ENCODE measurements at places on chromosomes 2 and 18.

DNA sequence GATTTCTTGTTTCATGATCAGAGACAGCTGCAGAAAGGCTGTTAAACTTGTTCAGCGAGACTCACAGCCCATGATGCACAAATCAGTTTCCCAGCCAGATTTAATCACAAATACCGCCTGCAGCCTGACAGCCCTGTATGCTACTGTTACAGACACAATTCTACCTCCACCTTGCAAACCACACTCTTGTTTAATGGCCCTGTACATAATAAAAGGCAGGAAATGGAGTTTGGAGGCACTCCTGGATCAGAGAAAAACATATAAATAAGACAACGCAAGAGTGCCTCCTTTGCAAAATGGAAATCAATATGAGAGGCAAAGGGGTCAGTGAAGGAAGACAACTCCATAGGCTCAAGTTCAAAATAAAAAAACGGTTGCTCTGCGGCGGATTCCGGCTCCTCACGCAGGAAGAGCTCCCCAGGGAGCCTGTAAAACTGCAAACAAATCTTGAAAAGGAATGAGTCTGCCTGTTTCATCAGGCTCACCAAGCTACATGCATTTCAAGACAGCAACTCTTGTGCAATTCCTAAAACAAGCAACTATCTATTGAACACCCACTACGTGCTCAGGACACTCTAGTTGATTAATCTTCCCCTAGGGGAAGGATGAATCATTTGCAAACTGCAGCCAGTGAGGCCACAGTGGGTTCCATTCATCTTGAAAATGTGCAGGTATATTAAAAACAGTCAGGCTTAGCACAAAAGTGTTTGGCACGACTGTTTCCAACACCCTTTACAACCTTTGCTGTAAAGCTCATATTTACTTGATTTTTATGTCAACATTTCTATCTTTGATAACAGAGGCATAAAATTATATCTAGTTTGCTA, 37.5 kb downstream of the TBC1D8 start:
- no peak for DNase-seq

DNA sequence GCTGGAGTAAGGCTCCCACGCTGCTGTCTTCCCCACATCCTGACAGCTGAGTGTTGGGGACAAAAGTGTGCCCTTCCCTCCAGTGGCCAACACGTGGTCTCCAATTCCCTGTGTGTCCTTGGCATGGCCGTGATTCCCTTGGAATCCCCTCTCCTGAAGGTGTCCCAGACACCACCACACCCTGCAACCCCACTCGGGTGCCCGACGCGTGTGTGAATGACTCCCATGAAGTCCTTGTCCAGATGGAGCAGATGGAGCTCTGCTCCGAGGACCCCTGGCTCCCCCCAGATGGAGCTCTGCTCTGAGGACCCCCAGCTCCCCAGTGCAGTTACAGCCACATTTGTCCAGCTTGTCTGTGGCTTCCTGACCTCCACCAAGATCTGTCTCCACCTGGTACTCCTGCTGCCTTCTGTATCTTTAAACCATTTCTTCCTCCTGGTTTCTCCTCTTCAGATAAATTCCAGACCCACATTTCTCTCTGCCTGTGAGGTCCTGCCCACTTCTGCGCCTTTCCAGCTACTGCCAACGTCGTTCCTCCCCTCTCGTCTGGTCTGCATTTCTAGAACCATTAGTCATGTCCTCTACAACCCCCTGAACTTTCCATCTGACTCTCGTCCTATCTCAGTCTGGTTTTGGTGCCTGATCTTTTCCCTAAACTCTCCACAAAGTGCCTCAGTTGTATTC, 86.8 kb upstream of the PXDN start:
- no peak for DNase-seq

GRCh38 chr18:46675112-46675511, 18.1 kb upstream of the LOXHD1 start:
- no peak for DNase-seq

DNA sequence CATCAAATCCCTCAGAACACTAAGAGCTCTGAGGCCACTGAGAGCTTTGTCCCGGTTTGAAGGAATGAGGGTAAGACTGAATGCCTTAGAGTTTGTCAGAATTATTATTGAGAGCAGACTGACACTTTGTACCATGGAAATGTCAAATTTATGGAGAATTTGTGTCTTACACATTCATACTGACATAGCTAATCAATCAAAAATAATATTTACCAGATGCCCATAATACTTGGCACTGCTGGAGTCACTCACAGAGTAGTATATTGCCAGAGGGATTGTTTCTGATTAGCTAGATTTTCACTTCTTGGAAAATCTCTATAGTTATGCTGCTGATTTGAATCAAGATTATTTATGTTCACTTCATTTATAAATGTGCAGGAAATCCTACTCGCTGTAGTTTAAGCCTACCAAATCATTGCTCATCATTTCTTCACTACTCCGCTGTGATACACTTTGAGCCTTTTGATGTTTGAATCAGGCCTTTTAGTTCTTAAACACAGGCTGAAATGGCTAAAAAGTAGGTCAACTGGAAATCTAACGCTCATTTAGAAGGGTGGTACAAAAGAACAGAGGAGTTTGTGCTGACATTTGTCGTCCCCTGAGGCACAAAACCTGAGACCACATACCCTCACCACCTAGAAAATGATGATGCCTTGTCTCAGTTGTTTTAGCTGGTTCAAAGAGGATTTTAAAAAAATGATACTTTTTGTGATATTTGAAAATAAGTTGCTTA, 96.1 kb upstream of the CSRNP3 start:
- no peak for DNase-seq

DNA sequence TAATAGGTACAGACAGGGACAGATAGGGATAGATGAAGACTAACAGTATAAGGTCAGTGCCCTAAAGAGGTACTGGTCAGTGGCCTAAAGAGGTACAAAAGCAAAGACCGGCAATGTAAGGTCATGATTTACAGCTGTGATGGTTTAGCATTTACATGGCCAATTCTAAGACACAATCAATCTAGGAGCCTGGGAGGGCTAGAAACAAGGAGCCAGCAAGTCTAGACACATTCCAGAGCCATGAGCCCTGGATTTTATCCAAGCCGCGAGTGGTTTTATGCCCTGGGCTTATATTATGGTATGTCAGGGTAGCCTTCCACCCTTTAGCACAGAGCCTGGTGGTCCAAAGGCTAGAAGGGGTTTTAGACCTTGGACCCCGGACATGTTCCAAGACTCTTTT, 124.2 kb downstream of the CBLN2 start:
- DNase-seq = no peak

DNA sequence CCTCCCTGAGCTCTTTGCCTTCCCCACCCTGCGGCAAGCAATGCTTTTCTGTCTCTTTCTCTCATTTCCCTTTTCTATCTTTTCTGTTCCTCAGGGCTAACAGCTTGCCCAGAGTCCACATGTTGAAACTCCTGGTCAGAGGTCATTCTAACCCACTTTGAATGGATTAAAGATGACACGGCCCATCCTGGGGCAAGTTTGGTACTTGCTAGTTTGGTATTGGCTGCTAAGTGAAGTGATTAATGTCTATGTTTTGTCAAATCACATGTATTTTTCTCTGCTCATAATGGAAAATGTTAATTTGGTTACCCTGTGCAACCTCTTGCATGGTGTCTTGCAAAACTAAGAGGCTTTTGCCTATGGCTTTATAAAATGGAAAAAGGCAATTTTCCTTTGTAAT, 960.2 kb downstream of the CNTNAP5 start:
- DNase-seq = no peak

GRCh38 chr2:64934530-64934929, 54.7 kb upstream of the SLC1A4 start:
- DNase-seq = no peak

DNA sequence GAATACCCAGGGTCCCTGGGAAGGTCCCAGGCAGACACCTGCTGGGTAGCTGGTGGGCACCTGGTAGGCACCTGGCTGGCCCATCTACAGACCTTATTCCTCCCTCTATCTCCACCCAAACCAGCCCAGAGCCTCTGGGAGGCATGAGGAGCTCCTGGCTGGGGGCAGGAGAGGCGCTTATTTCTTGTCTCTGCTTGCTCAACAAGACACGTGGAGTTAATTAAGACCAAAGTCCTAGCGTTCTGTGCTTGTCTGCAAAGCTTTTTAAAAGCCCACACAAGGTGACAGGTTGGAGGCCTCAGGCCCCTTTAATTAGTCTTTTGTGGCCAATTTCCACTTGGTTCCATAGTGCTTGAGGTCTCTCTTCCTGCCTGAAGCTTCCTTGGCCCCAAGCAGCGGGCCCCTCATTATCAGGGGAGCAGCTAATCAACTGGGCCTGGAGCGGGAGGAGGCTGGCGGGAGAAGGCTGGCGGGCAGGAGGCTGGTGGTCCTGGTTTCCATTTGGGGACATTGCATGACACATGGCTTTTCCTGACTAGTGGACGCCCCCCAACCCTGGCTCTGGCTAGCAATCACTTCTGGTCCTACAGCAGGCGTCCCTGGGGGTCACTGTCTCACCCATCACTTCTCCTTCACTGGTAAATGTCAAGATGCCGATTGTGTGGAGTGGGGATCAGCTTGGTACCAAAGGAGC, 65.4 kb upstream of the HDAC4 start:
- no peak for DNase-seq

GRCh38 chr2:108945969-108946368, 43.1 kb downstream of the EDAR start:
- DNase-seq = no peak

GRCh38 chr2:173171321-173171720, 95.7 kb downstream of the MAP3K20 start:
- no peak for DNase-seq

All from stimulated activated CD8-positive, alpha-beta memory T cell treated with anti-CD3 and anti-CD28 coated beads, Interleukin-2, amount 100 ng/mL, for 1 hour (primary cell).